Activated CD4-positive, alpha-beta T cell treated with anti-CD3 and anti-CD28 coated beads for 24 hours (primary cell): ENCODE measurements at places on chromosomes 11 and 22.
A peak's percentile ranks its signal among the peaks of the same experiment; 100 is the strongest.

GRCh38 chr11:19849107-19849789 lies 136.6 kb downstream of the NAV2 start:
- DNase-seq: no peak

- no peak for DNase-seq
These were observed 225.1 kb upstream of the PITPNB start for GRCh38 chr22:28143961-28144745.

- DNase-seq: no peak
These were observed 32.2 kb downstream of the C2CD3 start for GRCh38 chr11:74138572-74138971.

GRCh38 chr11:101848262-101848661 lies 66.5 kb upstream of the CEP126 start:
- no peak for DNase-seq

DNA sequence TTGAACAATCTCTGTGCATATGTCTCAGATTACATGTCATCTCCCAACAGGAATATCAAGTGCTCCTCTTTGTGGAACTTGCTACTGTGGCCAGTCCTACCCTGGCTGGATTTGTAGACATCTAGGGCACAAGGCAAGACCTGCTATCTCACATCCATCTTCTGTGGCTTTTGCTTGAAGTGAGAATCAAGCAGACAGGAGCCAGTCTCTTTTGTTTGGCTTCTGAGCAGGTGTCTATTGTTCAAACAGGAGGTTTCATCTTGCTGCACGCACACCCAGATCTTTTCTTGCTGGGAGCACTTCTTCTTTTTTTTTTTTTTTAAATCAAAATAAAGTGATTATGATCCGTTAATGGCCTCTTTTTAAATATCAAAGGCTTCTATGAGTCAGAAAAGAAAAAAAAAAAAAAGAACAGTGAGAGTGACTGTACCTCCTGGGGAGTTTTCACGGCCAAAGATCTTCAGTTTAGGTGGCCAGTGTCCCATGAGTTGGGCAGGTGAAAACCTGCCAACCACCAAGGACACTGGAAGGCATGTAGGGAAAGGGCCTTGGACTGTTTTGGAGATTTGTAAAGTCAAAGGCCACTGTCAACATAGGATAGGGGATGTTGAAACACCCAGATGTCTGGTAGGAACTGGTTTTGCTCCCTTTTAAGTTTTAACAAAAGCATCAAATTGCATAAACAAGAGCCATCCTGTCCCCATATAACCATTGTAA lies 78.1 kb downstream of the CD44 start:
- no peak for DNase-seq

DNA sequence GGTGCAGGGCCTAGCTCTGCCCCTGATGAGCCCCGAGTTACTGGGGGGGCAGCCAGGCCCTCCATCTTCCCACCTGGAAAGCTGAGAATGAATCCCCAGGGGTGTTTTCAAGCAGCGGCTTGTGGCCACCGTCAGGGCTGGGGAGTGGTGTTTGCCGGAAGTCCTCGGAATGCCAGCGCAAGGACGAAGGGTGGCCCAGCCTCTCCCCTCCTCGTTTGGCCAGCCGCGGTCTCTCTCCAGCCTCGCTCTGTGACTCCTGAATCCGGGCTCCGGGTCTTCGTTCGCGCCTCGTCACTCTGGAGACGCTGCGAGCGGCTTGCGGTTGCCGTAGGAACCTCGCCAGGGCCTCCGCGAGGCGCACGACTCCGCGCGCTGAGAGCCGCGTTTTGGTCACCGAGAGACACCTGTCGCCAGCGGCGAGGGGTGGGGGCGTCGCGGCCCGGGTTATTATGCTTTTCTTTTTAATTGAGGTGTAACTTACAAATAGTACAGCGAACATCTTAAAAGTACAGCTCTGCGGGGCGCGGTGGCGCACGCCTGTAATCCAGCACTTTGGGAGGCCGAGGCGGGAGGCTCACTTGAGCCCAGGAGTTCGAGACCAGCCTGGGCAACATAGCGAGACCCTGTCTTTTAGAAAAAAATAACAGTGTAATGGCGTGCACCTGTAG lies 6.3 kb upstream of the KDELR3 start:
- peak; percentile 42 for DNase-seq

DNA sequence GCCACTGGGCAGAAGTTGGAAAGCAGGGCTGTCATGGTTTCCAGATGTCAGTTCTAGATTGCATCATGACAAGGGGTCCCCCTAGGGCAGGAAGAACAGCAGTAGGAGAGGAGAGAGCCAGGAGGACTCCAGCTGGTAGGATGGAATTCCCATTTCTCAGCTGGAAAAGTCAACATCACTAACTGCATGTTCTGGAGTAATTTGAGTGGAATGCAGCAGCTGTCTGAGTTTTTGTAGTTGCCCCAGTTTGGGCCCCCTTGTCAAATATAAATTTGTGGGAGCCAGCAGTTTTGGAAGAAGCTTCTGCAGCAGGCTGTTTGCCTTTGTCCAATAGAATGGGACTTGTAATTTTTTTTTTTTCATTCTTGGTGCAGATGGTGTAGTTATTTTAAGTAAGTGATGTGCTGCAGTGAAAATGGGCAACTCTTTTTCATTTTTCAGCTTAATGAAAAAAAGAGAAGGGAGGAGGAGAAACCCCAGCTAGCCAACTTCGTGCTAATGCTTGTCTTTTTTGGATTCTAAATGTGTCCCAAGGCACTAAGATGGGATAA lies 86.9 kb downstream of the LDLRAD3 start:
- no peak for DNase-seq

DNA sequence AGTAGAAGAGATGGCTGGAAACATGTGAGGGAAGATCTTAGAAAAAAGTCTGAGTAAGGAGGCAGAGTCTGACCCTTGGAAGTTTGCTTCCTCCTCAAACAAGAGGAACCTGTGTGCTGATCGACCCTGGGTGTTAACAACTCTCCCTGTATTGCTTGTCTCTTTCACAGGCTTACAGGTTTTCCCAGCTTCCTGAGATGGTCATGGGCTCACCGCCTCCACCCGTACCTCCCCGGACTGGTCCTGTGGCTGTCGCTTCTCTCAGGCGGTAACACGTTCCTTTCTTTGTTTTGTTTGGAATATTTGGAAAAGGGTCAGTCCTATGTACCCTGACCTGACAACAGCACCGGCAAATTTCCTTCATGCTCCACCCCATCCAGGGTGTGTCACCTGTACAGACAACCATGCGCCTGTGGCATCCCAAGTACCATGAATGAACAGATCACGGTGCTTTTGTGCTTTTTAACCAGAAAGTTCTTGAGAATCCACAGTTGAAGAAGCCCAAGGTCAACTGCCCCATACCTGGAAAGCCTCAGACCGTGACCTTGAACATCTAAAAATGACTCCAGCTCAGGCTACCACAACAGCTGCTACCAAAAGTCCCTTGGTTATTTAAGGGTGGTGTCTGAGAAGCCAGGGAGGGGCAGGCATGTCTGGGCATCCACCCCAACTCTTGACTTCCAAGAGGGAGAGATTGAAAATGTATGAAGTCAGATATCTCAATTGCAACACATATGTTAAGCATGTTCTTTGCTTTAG lies 44.6 kb downstream of the C11orf91 start:
- DNase-seq: no peak

GRCh38 chr22:20586403-20586745 lies 79.0 kb downstream of the MED15 start:
- no peak for DNase-seq

- no peak for DNase-seq
These were observed 723 bp downstream of the FOXRED2 start for GRCh38 chr22:36505998-36506635.

GRCh38 chr11:134340354-134340964 lies 8.7 kb downstream of the GLB1L2 start:
- no peak for DNase-seq

DNA sequence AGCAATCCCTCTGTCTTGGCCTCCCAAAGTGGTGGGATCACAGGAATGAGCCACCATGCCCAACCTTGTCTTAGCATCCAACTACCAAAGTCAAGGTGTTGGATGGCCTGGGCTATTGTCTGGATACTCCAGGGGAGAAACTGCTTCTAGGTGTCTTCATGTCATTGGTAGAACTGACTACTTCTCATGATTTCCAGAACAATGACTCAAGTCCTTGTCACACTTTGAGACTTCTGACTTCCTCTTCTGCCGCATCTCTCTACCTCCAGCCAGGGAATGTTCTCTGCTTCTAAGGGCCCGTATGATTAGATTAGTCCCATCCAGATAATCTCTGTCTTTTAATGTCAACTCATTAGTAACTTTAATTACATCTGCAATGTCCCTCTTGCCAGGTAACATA lies 30.6 kb downstream of the APOL6 start:
- no peak for DNase-seq

DNA sequence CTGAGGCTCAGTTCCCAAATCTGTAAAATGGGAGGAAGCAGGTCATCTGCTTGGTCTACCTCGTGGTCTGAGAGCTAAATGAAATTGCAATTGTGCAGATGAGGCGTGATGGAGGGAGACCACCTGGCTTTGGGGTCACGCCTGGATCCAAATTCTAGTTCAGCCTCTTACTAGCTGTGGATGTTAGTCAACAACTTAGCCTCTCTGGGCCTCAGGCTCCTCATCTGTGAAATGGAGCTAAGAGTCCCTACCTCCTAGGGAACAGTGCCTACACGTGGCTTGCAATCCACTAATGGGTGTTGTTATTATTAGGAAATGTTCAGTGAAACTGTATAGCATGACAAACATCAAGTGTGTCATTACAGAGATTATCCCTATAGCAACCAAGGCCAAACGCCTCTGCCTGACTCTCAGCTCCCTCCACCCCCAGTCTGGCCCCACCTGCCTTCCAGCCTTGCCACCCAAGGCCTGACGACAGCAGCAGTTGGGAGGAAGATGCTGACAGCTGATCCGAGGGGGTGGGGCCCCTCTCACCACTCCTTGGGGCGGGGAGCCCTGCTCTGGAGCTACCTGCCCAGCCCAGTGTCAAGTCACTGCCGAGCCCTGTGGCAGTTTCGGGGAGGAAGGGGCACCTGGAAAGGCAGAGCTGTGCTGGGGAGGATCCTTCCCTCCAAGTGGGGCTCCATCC lies 1.7 kb upstream of the RHOD start:
- DNase-seq: no peak

GRCh38 chr11:20712912-20713311 lies 43.5 kb downstream of the NELL1 start:
- no peak for DNase-seq

GRCh38 chr11:77042111-77042726 lies 8.0 kb downstream of the B3GNT6 start:
- no peak for DNase-seq

DNA sequence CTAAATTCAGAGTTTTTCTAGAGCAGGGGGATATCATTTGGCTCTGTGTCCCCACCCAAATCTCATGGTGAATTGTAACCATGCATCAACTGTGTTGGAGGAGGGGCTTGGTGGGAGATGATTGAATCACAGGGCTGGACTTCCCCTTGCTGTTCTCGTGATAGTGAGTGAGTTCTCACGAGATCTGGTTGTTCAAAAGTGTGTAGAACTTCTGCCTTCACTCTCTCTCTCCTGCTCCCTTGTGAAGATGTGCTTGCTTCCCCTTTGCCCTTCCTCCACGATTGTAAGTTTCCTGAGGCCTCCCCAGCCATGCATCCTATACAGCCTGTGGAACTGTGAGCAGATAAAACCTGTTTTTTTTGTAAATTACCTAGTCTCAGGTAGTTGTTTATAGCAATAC lies 22.0 kb upstream of the FBLN1 start:
- DNase-seq: no peak

- no peak for DNase-seq
These were observed 6.0 kb downstream of the NXPE1 start for GRCh38 chr11:114553642-114554041.

GRCh38 chr11:98434296-98434695 lies 586.5 kb upstream of the CNTN5 start:
- DNase-seq: no peak

DNA sequence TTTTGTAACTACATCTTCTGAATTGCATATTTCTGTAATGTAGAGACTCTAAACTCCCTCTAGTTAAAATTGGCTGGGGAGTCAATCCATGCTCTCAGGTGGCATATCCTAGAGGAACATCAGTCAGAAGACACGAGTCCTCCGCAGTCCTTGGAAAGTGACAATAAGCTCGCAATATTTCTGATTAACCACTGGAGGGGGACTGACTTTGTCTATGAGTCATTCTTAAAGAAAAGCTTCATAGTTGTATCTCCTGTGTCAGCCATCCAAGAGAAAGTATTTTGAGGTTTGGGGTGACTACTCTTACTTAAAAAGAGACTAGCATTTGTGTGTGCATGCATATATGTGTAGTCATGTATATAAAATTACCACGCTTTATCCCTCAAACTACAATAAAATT lies 60.2 kb downstream of the SLN start:
- DNase-seq: no peak

DNA sequence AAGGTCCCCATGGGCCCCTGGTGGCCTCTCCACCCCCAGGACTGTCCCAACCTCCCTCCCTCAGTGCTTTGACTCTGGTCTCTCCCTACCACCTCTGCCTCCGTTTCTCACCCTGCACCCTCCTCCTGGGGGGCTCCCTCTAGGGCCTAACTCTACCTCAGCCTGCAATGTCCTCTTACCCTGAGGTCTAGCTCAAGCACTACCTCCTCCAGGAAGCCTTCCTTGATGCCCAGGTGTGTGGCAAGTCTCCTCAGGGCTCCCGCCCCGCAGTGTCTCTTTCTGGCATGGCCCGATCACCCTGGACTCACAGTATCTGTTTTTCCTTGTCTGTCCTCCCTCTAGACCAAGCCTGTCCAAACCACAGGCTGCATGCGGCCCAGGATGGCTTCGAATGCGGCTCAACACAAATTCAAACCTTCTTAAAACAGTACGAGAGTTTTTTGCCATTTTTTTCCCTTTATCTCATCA lies 90.8 kb downstream of the PHF21B start:
- DNase-seq: no peak

GRCh38 chr11:120912504-120912903 lies 111.4 kb upstream of the TBCEL start:
- no peak for DNase-seq

DNA sequence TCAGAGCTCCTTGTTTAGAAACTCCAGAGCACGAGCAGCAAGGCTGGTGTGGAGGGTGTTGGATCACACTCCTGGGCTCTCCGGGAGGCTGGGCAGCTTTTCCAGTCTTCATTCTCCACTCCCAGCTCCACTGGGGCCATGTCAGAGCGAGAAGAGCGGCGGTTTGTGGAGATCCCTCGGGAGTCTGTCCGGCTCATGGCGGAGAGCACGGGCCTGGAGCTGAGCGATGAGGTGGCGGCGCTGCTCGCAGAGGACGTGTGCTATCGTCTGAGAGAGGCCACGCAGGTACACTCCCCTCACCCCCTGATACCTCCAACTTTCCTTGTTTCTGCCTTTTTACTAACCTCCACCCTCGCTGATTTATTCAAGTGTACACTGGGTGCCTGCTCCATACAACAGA lies 4.5 kb downstream of the TAF6L start:
- no peak for DNase-seq

DNA sequence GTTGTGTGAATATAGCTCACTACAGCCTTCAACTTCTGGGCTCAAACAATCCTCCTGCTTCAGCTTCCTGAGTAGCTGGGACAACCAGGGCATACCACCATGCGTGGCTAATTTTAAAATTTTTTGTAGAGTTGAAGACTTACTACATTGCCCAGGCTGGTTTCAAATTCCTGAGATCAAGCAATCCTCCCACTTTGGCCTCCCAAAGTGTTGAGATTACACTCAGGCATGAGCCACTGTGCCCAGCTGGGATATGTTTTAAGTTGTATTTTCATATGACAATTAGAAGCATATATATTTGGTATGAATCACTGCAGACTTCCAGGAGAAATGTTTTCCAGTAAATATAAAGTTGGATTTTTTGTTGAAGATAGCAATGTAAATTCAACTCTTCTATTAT lies 15.4 kb downstream of the DDX10 start:
- no peak for DNase-seq
